Muscle of leg (tissue), 16 donors: ENCODE measurements at places on chromosomes 3 and 15. TPM values are rescaled to one million over a fixed set of nuclear protein-coding genes. Genes with fewer than 3 reads are reported as not detected.

DNA sequence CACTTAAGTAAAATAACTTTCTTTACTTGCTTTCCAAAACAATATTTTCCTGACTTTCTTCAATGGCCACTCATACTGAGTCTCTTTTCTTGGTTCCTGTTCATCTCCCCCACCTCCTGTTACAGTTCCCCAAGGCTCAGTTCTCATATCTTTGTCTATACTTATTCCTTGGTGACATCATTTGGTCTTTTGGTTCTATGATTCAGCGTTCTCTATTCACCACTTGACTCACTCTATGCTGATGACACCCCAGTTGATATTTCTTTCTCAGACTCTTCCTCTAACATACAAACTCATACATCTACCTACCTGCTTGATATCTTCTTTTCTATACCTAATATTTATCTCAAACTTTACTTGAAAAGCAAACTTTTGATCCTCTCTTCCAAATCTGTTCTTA is 85.0 kb upstream of the P3H2 start:
- no peak for DNase-seq

- DNase-seq: no peak
These were observed 22.2 kb upstream of the TXNRD3 start for GRCh38 chr3:126676919-126677705.

CORO2B gene
- 2.9 TPM for total RNA-seq

- no peak for DNase-seq
These were observed 34.8 kb upstream of the DCP1A start for GRCh38 chr3:53382106-53382505.

DNA sequence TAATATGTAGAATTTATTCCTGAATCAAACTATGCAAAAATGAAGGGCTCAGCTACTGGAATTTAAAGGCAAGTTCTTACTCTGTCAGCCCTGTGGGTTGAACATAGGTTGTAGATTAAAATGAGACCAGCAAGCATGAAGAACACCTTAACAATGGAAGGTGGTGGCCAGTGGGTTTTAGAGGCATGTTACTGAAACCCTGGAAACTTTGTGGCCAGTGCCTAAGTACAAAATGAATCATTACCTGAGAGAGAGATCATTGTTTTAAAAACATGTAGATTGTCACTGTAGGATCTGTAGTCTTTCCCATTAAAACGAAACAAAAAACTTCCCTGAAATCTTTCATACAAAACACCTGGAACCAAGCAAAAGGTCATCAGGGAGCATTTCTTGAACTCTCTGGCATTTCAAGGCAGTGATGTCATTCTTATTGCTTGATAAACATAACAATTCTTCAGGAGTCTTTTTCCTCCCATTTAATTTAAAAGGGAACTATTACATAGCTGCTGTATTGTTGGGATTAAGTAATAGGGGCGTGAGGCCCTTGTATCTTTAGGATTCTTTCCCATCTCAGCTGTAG is 51.8 kb downstream of the TMEM108 start:
- DNase-seq: peak; percentile 14

GRCh38 chr15:74053941-74054529 is 28.3 kb downstream of the GOLGA6A start:
- peak; percentile 93 for DNase-seq

GRCh38 chr3:133040696-133041523 is 2.7 kb downstream of the TMEM108 start:
- peak; percentile 89 for DNase-seq
